ENCODE measurements at places on chromosomes 6 and 20.

- H3K27ac ChIP-seq = no peak overlapping the region
- H3K4me1 ChIP-seq = no peaks in the 10 kb centered on the region
- no peaks in the 10 kb centered on the region for H3K36me3 ChIP-seq
- H3K27me3 ChIP-seq = peaks cover 16% of the 10 kb centered on the region
- ATAC-seq = no peak
Measured at GRCh38 chr6:138028893-138029292, 78.3 kb downstream of the PERP start.

DNA sequence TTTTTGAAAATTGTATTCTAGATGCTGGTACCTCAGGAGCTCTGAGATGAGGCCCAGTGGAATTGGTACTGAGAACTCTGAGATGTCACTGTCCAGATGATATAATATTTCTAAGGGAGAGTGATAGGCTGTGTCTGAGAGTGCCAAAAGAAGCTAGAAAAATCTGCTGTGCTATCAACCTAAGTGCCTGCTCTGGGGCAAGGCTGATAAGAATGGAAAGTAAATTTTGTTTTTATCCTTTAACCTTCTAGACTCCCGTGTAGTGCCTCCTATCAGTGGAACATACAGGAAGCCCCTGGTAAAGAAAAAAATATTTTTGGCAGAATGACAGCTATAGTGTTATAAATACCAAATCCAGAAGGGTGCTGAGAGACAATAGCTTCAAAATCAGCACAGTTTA, 348.2 kb downstream of the TFAP2B start:
- no peak overlapping the region for H3K27ac ChIP-seq

GRCh38 chr6:36559011-36559793, 11.9 kb upstream of the STK38 start:
- ATAC-seq = no peak
- no peaks in the 10 kb centered on the region for H3K36me3 ChIP-seq
- no peaks in the 10 kb centered on the region for H3K27me3 ChIP-seq
- peaks cover 5% of the 10 kb centered on the region for H3K4me1 ChIP-seq

DNA sequence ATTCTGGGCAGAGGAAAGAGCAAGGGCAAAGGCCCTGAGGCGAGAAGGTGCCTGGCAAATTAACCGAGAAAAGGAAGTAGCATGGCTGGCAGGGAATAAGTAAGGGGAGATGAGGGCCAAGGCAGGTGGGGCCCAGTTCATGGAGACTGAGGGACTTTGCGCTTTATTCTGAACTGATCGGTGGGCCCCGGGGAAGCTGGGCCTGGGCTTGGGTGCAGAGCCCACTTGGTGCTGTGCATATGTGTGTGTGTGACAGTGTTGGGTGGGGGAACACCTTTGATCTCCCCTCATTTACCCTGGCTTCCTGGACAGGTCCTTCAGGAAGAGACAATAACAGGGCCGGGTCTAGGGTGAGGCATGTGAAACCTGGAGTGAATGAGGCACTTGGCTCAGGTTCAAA, 2.9 kb upstream of the MDFI start:
- no peak overlapping the region for H3K4me3 ChIP-seq
- H3K36me3 ChIP-seq = no peaks in the 10 kb centered on the region
- H3K4me1 ChIP-seq = no peaks in the 10 kb centered on the region
- no peak overlapping the region for H3K27ac ChIP-seq
- ATAC-seq = no peak

DNA sequence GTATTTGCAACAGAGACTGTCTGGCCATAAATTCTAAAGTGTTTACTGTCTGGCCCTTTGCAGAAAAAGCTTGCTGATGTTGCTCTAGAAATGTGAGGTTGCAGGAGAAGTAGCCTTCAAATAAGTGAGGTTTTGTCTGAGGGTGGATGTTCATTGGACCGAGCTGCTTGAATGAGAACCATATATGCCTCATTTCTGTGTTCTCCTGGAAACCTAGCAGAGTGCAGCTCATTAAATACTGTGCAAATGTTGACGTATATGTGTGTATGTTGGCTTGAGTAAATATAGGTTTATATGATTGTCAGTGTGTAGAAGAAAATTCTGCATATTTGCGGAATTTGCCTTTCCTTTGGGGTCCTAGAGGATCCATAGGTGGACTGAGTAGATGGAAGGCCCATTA, 39.0 kb downstream of the CHMP4B start:
- peaks cover 36% of the 10 kb centered on the region for H3K4me1 ChIP-seq
- ATAC-seq = no peak
- H3K36me3 ChIP-seq = peaks cover 82% of the 10 kb centered on the region

DNA sequence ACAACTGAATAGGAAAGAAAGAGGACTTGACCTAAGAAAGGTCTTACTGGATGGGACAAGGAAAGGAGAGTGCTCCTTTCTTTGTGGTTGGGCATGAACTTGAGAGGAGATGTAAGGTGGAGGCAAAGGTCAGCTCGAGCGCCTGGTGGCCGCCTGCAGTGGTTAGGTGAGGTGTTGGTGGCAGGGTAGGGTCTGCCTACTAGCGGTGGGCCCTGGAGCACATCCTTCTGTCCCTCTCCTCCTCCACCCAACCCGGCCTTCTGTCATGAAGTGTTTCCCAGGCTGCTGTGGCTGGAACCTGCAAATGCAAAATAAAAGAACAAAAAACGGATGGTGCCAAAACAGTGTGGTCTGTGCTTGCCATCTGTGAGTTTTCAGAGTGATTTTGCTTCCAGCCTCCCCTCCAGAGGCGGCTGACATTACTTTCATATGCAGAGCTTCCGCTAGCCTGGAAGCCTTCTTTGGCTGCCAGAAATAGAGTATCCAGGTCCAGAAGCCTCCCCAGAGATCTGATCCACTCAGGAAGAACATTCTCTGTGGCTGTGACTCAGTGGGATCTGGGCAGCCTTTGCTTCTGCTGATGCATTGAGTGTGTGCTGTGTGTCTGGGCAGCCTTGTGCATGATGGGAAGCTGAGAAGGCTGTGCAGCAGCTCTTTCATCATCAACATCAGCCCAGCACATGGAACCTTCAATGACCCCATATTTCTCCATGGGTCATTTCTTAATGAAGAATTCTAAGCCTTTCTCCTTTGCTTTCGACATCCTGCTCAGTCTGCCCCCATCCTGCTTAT, 79.8 kb upstream of the FAM184A start:
- no peak for ATAC-seq
- H3K27ac ChIP-seq = no peak overlapping the region
- H3K36me3 ChIP-seq = no peaks in the 10 kb centered on the region
- H3K27me3 ChIP-seq = peaks cover 7% of the 10 kb centered on the region
- H3K4me3 ChIP-seq = no peak overlapping the region
- H3K4me1 ChIP-seq = no peaks in the 10 kb centered on the region

- H3K27ac ChIP-seq = no peak overlapping the region
- no peaks in the 10 kb centered on the region for H3K4me1 ChIP-seq
- no peaks in the 10 kb centered on the region for H3K27me3 ChIP-seq
- no peak for ATAC-seq
Measured at GRCh38 chr6:127457456-127458064, 1.6 kb downstream of the KIAA0408 start.

- no peaks in the 10 kb centered on the region for H3K27me3 ChIP-seq
- no peak overlapping the region for H3K27ac ChIP-seq
- H3K4me3 ChIP-seq = no peak overlapping the region
- peak; percentile 33 for ATAC-seq
- peaks cover 53% of the 10 kb centered on the region for H3K36me3 ChIP-seq
Measured at GRCh38 chr6:16519265-16520242, 241.7 kb downstream of the ATXN1 start.

DNA sequence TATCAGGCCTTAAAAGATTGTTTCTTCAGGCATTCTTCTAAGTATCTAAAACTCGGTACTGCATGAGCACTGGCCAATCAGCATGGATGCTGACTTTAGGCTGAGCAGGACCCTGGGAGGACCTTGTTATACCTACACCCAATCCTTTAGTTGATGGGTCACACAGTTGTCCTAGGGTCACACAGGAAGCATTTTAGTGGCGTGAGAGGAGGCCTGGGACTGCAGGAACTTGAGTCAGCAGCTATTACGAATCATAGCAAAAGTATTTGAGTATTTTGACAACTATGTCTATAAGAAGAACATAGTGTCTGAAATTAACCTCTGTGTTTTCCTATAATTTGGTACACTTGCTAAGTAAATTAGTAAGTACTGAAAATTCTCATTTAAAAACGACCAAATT, 741.4 kb downstream of the HACE1 start:
- no peak for ATAC-seq
- H3K4me1 ChIP-seq = no peaks in the 10 kb centered on the region
- H3K4me3 ChIP-seq = no peak overlapping the region
- H3K27ac ChIP-seq = no peak overlapping the region

DNA sequence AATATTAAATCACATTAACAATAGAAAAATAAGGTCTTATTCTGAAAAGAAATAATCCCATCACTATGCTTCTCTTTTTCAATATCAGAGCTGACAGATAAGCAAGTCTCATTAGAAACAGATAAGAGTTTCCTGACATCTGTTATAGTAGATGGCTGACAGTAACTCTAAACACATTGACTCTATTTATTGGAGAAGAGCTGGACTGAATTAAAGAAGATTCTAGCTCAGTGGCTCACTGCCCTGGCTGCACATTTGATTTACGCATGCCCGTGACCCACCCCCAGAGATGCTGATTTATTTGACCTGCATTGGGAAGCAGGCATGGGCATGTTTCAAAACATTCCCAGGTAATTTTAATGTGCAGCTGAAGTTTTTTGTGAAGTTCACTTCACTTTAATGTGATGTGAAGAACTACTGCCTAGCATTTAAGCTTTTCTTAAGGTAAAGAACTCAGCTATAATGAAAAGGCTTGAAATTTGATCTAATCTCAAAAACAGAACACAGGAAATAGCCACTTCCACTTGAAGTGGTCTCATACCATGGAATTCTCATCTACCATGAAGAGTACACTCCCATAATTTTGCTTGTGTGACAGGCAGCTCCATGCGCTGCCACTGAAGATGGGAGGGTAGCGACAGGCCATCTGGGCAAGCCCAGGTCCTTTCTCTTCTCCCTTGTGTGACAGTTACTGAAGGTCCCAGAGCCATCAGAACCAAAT, 162.3 kb downstream of the TPBG start:
- ATAC-seq = no peak
- H3K4me3 ChIP-seq = no peak overlapping the region
- peaks cover 8% of the 10 kb centered on the region for H3K27me3 ChIP-seq
- H3K27ac ChIP-seq = no peak overlapping the region
- no peaks in the 10 kb centered on the region for H3K4me1 ChIP-seq

GRCh38 chr6:152879681-152880080, 103.2 kb downstream of the FBXO5 start:
- H3K36me3 ChIP-seq = no peaks in the 10 kb centered on the region
- H3K27ac ChIP-seq = no peak overlapping the region
- no peaks in the 10 kb centered on the region for H3K4me1 ChIP-seq
- H3K4me3 ChIP-seq = no peak overlapping the region

- peaks cover 25% of the 10 kb centered on the region for H3K4me1 ChIP-seq
- peak overlapping the region; percentile 95 for H3K27ac ChIP-seq
- peak overlapping the region; percentile 74 for H3K4me3 ChIP-seq
- H3K36me3 ChIP-seq = no peaks in the 10 kb centered on the region
Measured at GRCh38 chr6:155185544-155185943, 78.3 kb upstream of the CLDN20 start.

- no peaks in the 10 kb centered on the region for H3K27me3 ChIP-seq
- H3K27ac ChIP-seq = no peak overlapping the region
- H3K4me3 ChIP-seq = no peak overlapping the region
Measured at GRCh38 chr6:138647006-138647405, 126.6 kb upstream of the CCDC28A start.
